T-helper 17 cell (primary cell): ENCODE measurements at places on chromosomes 11 and 22. TPM values are rescaled to one million over a fixed set of nuclear protein-coding genes. Genes with fewer than 3 reads are reported as not detected.

DNA sequence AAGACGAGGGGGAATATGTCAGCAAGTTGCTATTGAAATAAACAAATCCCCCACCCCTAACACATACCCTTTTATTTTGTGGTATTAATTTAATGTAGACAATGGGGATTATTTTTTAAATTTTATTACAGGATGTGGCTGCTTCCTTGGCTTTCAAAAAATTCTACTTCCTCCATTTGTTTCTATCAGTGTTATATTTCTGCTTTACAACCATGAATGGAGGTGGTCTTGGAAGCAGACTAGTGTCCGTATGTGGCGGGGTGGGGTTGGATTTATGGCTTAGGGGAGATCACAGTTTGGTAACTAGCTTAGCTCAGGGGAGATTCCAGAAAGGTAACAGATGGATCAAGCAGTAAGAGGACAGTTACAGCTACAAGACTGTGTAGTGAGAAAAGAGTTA is 39.3 kb upstream of the PICALM start:
- H3K4me3 ChIP-seq = no peak overlapping the region
- H3K4me1 ChIP-seq = peaks cover 3% of the 10 kb centered on the region
- no peak overlapping the region for H3K27ac ChIP-seq

DNA sequence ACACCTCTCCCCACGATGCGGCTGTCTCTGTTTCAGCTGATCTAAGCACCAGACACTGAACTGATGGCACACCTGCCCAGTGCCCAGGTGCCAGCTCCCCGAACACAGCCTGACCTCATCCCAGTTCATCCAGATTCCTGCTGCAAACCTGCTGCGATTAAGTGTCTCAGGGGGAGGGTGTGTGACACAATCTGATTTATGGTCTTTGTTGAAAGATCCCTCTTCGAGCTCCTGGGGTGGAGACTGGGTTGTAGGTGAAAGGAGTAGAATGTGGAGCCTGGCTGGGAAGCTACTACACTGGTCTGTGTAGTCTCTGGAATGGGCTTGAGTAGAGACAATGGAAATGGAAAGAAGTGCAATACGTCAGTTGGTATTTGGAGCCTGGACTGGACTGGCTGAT is 390.3 kb downstream of the SHANK2 start:
- no peaks in the 10 kb centered on the region for H3K4me1 ChIP-seq
- no peak overlapping the region for H3K4me3 ChIP-seq
- no peak for DNase-seq

DNA sequence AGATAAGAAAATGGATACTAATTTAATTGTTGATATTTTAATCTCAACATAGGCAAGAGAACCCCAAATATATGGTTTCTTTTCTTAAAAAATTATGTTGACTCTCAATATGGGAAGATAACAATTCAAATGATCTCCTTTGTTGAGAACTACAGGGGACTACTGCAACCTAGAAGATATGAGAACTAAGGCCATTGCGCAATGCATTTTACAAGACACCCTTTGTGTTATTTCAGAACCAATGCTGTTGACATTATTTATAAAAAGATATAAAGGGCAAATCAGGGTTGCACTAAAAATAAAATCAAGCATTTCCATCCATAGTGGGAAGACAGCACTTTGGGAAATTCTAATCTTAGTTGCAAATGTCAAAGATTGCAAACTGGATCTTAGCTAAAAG is 322.3 kb downstream of the SOX6 start:
- no peak overlapping the region for H3K27ac ChIP-seq
- no peak overlapping the region for H3K4me3 ChIP-seq
- no peaks in the 10 kb centered on the region for H3K4me1 ChIP-seq
- H3K36me3 ChIP-seq = no peaks in the 10 kb centered on the region
- no peaks in the 10 kb centered on the region for H3K27me3 ChIP-seq

- peaks cover 71% of the 10 kb centered on the region for H3K27me3 ChIP-seq
- H3K4me3 ChIP-seq = no peak overlapping the region
- H3K36me3 ChIP-seq = peaks cover 3% of the 10 kb centered on the region
Measured at GRCh38 chr11:33860926-33861325, 30.9 kb downstream of the LMO2 start.

The PGA5 gene
- not detected for total RNA-seq

The TMEM86A gene
- total RNA-seq = 6.1 TPM
